ENCODE measurements at places on chromosomes 7 and 10. TPM values are rescaled to one million over a fixed set of nuclear protein-coding genes. Genes with fewer than 3 reads are reported as not detected.

TRIM74 gene
- total RNA-seq: 1.9 TPM

HOXA7 gene
- total RNA-seq: 2.2 TPM

PTTG1IP2 gene
- not detected for total RNA-seq

VWA2 gene
- 14.6 TPM for total RNA-seq

MRC1 gene
- total RNA-seq: 27.4 TPM

FAM25C gene
- not detected for total RNA-seq

SPDYE9 gene
- total RNA-seq: 2.0 TPM

MYL10 gene
- not detected for total RNA-seq

CUBN gene
- total RNA-seq: 9.7 TPM

TWIST1 gene
- total RNA-seq: 6.4 TPM

ZNF365 gene
- 0.55 TPM for total RNA-seq

IL2RA gene
- total RNA-seq: not detected

LDB3 gene
- total RNA-seq: 13.0 TPM

ELMO1 gene
- total RNA-seq: 6.7 TPM

LRIT1 gene
- total RNA-seq: 1.1 TPM

NUDT5 gene
- 35.8 TPM for total RNA-seq

TRIM50 gene
- 5.1 TPM for total RNA-seq

TAS2R41 gene
- total RNA-seq: 2.7 TPM

UTF1 gene
- total RNA-seq: 9.2 TPM

NPC1L1 gene
- 0.11 TPM for total RNA-seq

SPDYE8 gene
- not detected for total RNA-seq

LRMDA gene
- total RNA-seq: 9.6 TPM

RBP3 gene
- total RNA-seq: not detected

CYP3A7 gene
- total RNA-seq: not detected

AMZ1 gene
- total RNA-seq: not detected

LHPP gene
- 43.3 TPM for total RNA-seq

NYAP1 gene
- 0.73 TPM for total RNA-seq

ACHE gene
- total RNA-seq: 6.6 TPM
